Stimulated activated CD8-positive, alpha-beta memory T cell treated with anti-CD3 and anti-CD28 coated beads, Interleukin-15, amount 100 ng/mL, for 48 hours (primary cell): ENCODE measurements at places on chromosomes 3 and 15.
A peak's percentile ranks its signal among the peaks of the same experiment; 100 is the strongest.

DNA sequence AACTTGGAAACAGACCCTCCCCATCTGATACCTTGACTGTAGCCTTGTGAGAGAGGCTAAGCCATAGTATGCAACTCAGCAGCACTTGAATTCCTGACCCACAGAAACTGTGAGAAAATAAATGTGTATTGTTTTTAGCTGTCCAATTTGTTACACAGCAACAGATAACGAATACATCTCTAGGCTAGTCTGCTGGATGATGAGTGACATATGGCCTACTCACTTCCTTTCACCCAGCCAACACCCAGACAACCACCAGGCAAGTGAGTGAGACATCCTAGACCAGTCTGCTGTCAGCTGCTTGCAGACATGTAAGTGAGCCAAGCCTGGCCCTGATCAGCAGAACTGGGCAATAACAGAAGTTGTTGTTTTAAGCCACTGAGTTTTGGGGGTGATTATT lies 19.2 kb upstream of the SMAD6 start:
- DNase-seq, result no peak

- no peak for DNase-seq
Observed at GRCh38 chr15:95795386-95795785, 535.1 kb upstream of the NR2F2 start.

GRCh38 chr15:78564743-78565096 lies 600 bp upstream of the CHRNA5 start:
- DNase-seq, result no peak

DNA sequence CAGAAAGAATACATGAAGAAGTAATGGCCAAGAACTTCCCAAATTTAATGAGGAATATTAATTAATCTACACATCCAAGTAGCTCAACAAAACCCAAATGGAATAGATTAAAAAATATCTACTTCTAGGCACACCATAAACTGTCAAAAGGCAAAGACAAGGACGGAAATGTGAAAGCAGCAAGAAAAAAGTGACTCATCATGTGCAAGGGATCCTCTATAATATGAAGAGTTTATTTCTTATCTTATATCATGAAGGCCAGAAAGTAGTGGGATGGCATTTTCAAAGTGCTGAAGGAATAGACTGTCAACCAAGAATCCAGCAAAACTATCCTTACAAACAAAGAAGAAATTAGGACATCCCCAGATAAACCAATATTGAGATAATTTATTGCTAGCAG lies 73.9 kb upstream of the PRICKLE2 start:
- no peak for DNase-seq

- no peak for DNase-seq
Observed at GRCh38 chr3:36164400-36164799, 215.9 kb upstream of the STAC start.

- no peak for DNase-seq
Observed at GRCh38 chr3:181278468-181279238, 289.1 kb upstream of the DNAJC19 start.

- DNase-seq, result no peak
Observed at GRCh38 chr3:192795021-192795420, 67.7 kb upstream of the FGF12 start.

GRCh38 chr3:49415931-49416601 lies 3.8 kb downstream of the TCTA start:
- peak; percentile 54 for DNase-seq

DNA sequence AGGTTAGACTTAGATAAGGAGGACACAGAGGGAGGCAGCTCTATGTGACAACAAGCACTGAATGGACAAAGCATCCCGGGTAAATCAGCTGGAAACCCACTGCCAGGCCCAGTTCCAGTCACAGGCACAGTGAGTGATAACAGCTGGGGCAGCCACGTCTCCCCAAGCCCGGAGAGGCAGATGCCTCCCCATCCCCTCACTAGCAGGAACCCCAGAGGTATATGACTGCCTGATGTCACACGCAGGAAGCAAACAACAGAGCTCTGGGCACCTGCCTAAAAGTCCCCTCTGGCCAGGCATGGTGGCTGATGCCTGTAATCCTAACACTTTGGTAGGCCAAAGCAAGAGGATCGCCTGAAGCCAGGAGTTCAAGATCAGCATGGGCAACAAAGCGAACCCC lies 18.2 kb downstream of the C15orf62 start:
- DNase-seq, result no peak

- DNase-seq, result no peak
Observed at GRCh38 chr15:65038836-65039235, 6.4 kb upstream of the SLC51B start.

DNA sequence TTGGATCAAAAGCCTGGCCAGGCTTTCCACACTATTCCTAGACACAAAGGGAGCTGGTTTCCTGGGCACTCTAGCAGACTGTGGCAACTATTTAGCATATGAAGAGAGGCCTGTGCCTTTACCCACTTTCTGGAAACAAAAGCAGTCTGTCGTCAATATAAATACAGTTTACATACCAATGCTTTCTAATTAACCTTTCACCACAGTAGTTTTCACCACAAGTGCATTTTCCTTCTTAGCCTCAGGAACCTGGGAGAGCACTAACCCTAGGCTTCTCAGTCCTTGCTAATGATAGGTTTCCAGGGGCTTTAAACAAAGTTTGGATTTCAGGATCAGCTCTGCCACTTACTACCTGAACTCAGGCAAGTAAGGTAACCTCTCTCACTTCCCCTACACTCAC lies 499.1 kb downstream of the MAGI1 start:
- DNase-seq, result no peak

GRCh38 chr3:53147903-53148400 lies 13.1 kb upstream of the PRKCD start:
- no peak for DNase-seq

- no peak for DNase-seq
Observed at GRCh38 chr3:30890907-30891306, 3.6 kb downstream of the GADL1 start.

GRCh38 chr3:5190147-5190791 lies 2.8 kb downstream of the EDEM1 start:
- DNase-seq, result no peak

DNA sequence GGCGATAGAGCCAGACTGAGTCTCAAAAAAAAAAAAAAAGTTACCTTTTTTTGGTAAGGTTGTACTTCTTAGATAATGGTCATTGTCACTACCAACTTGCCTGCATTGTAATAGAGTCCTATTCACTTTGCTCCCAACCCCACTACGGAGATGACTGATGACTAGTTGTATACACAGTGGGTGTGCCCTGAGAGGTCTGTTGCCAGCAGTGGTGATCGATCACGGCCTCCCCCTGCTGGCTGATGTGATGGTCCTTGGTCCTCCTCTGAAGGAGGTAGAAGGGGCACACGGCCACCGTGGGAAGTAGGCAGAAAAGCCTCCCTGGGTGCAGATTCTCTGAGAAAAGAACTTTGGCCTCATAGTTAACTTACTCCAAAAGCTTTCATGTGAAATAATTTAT lies 10.7 kb downstream of the GCNT3 start:
- DNase-seq, result peak; percentile 58

DNA sequence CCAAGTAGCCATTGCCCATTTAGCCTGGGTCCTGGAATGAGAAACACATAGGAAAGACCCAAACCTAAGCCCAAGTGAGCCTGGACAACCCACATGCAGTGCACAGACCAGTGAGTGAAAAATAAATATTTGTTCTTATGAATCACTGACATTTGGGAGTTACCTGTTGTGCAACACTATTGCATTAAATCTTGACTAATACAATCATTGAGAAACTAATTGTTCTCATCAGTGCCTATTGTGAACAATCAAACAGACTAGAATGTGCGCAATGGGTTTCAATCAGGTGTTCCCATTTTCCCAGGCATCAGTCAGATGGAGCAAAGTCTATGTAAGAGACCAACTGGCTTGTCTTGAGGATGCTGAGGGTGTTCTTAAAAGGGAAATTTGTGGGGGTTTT lies 54.7 kb upstream of the CNOT10 start:
- no peak for DNase-seq

GRCh38 chr3:44983484-44983941 lies 7.5 kb downstream of the EXOSC7 start:
- no peak for DNase-seq

DNA sequence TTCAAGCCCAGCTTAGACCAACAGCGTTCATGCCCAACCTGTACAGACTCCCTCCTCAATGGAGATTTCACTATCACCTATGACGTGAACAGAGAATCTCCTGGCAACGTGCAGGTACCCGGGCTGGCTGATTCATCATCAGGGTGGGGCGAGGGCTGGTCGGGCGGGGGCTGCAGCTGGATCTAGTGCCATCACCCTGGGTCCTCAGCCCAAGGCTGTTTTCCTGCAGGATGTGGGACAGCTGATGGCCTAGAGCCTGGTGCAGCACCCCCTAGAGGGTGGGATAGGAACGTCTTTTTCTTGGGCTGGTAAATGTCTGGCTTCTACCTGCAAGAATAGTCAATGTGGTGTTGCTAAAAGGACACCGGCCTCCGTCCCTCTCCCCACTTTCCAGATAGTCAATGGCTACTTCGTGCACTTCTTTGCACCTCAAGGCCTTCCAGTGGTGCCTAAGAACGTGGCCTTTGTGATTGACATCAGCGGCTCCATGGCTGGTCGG lies 4.4 kb downstream of the ITIH3 start:
- no peak for DNase-seq

DNA sequence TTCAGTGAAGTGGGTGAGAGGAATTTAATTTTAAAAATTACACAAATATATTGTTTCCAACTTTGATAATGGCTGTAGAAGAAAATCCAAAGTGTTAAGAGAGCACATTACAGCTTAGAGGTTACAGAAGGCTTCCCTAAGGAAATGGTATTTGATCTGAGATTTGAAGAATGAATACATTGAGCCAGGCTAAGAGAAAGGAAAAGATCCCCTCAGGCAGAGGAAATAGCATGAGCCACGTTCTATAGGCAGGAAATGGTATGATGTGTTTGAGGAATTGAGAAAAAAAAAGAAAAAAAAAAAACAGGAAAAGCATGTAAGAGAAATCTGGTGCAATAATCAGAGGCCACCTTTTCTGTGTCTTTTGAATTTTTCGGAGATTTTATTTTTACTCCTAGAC lies 48.6 kb downstream of the UNC13C start:
- DNase-seq, result no peak

DNA sequence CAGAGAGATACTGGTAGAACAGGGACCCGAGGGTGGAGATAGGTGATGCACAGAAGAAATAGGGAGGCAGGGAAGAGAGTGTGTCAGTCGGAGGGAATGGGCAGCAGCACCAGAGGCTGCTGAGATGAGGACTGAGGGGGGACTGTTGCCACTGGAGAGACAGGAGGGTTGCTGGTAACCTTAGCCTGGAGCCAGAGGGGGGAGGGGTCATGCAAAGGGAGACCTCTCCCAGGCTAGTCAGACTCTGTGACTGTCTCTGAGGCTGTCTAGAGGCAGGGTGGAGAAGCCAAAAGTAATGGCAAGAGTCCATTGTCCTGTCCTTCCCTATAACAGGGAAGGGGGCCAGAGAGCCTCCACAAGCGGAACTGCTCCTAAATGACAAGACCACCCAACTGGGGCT lies 2.1 kb upstream of the DLEC1 start:
- no peak for DNase-seq

DNA sequence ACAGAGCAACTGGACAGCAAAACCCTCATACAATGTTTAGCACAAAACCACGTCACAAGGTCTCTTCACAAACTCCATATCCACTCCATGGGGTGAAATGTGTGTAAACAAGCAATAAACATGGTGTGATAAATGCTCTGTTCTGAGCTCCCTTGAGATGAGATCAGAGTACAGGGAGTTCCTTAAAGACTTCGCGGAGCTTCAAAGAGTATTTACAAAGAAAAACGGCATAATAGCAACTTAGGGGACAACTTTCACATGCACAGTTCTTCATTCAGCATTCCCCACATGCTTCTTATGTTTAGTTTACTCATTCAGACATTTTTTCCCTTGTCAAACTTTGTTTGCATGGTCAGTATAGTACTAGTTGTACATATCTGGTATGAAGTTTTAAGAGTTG lies 52.5 kb upstream of the SUCLG2 start:
- no peak for DNase-seq

GRCh38 chr3:141323936-141324704 lies 44.2 kb upstream of the ZBTB38 start:
- no peak for DNase-seq

DNA sequence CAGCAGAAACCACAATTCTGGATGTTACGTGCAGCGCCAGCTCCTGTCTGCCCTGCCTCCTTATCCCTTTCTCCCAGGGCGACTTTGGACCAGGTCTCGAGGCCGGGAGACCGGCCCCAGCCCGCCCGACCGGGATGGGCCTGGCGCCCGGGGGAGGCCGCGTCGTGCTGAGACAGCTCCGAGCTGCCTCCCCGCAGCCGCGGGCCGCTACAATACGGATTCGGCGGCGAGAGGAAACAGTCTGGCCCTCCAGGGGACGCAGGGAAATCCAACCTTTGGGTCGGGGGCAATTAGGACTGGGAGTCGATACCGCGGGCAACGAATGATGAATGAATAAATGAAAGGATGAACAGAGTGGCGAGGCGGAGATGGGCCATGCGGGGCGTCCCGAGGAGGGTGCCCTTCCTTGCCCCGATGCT lies 537 bp downstream of the GRAMD2A start:
- no peak for DNase-seq

GRCh38 chr3:45191424-45191823 lies 34.7 kb downstream of the TMEM158 start:
- no peak for DNase-seq

GRCh38 chr3:47705391-47705790 lies 76.3 kb downstream of the SMARCC1 start:
- no peak for DNase-seq

GRCh38 chr3:113186566-113186965 lies 24.8 kb upstream of the BOC start:
- DNase-seq, result no peak

- no peak for DNase-seq
Observed at GRCh38 chr3:17945799-17946399, 203.5 kb upstream of the TBC1D5 start.

DNA sequence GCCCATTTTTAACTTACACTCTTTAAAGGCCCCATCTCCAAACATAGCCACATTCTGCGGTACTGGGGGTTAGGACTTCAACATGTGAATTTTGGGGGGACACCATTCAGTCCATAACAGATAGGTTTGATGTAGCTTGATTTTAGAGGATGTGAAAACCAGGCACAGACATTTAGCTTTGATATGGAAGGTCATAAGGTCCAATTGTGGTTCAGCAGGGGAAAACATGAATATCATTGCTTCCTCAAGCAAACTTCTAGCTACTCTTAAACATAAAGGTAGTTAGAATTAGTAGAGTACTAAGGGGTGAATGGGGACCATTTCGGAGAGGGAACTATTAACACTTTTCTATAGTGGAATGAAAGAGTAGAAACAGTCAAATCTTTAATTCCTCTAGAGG lies 13.6 kb upstream of the NFKBIZ start:
- DNase-seq, result no peak

DNA sequence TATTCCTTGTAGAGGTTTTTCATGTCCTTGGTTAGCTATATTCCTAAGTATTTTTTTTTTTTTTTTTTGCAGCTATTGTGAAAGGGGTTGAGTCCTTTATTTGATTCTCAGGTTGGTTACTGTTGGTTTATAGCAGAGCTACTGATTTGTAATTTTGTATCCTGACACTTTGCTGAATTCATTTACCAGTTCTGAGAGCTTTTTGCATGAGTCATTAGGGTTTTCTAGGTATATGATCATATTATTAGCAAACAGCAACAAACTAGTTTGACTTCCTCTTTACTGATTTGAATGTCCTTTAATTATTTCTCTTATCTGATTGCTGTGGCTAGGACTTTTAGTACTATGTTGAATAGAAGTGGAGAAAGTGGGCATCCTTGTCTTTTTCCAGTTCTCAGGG lies 737.4 kb downstream of the ZNF385D start:
- DNase-seq, result no peak
